ENCODE measurements at places on chromosomes 2 and 18.

GRCh38 chr2:1742301-1742680 lies 2.0 kb downstream of the PXDN start:
- no peak for DNase-seq

- peak; percentile 46 for DNase-seq
These were observed 66.5 kb downstream of the USP37 start for GRCh38 chr2:218501665-218502064.

DNA sequence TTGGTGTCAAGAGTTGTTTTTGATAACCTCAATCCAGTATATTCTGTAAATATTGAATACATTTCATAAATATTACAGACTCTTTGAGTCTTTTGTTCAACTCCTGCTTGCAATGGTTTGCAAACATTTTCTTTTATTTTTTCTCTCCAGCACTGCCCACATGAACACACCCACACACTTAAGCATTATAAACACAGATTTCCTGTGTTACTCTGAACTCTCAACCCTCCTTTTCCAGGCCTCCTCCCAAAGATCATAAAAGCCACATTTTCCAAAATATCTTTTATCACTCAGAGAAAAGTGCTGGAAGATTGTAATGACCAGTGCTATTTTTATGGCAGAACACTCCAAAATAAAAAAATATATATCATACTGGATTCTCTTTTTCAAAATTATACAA lies 20.5 kb downstream of the ARHGAP25 start:
- peak; percentile 75 for DNase-seq

GRCh38 chr2:203758841-203759689 lies 52.6 kb downstream of the CD28 start:
- peak; percentile 47 for DNase-seq

DNA sequence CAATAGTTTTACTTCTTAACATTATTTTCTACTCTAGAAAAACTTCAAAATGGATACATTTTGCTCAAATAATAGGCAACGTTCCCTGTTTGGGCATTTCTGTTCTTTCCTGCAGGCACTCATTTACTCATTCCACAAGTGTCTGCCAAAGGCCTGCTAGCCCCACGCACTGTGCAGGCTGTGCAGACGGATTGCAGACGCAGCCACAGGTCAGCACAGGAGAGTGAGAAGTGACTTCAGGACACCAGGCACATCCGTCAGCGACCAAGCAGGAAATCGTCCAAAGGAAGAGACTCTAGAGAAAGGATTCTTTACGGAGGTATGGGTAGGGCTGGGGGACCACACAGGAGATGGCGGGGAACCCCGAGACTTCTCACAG lies 103.0 kb upstream of the AGAP1 start:
- DNase-seq = no peak
